ENCODE measurements at places on chromosomes 2 and 18. TPM values are rescaled to one million over a fixed set of nuclear protein-coding genes. Genes with fewer than 3 reads are reported as not detected.

DNA sequence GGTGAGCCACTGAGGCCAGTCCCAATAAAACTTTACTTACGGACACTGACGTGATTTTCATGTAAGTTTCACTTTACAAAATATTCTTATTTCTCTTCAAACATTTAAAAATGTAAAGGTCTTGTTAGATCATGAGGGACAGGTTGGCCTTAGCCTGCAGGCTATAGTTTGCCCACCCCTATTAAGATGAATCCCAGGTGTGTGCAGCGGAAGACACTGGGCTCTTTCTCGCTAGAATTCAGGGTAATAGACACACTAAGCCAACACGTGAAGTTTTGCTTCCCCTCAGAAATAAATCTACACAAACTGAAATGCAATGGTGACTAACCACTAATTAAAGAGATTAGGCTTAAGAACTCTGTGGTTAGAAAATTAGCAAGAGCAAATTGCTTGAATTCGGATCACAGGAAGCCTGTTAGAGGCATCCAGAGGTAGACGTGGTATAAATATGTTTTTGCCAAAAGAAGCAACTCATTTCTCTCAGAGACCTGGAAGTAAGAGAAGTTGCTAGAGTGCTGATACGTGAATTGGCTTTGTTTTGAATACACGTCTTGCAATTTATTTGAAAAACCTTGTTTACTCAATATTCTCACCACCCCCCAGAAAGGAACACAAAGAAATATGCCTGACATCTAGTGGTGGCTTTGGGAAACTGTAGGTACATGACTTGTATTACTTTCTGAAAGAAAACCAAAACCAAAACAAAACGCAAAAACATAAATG lies 151.6 kb downstream of the DTNB start:
- no peaks in the 10 kb centered on the region for H3K36me3 ChIP-seq
- no peak overlapping the region for H3K4me3 ChIP-seq
- no peaks in the 10 kb centered on the region for H3K27me3 ChIP-seq
- no peaks in the 10 kb centered on the region for H3K4me1 ChIP-seq

DNA sequence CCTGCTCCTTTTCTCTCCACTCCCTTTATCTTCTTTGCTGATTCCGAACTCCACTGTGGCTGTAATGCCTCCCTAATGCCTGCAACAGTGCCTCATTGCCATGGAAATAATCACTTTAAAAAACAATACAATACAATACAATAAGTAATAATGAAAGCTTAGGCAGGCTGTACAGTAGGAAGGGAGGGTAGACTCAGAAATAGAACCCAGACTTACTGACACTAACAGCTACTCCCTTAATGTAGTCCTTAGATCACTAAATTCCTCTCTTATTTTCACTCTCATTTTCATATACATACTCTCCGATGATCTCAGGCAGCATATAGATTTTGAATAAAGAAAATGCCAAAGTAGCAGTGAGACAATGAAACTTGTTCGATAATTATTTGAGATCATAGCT lies 70.2 kb downstream of the DLGAP1 start:
- DNase-seq = peak; percentile 21
- peaks cover 31% of the 10 kb centered on the region for H3K4me1 ChIP-seq
- H3K27me3 ChIP-seq = no peaks in the 10 kb centered on the region
- H3K27ac ChIP-seq = no peak overlapping the region
- no peak overlapping the region for H3K4me3 ChIP-seq

GRCh38 chr2:211367711-211368110 lies 811.3 kb downstream of the CPS1 start:
- H3K27ac ChIP-seq = no peak overlapping the region
- DNase-seq = no peak
- no peaks in the 10 kb centered on the region for H3K4me1 ChIP-seq
- no peaks in the 10 kb centered on the region for H3K36me3 ChIP-seq
- no peaks in the 10 kb centered on the region for H3K27me3 ChIP-seq

DNA sequence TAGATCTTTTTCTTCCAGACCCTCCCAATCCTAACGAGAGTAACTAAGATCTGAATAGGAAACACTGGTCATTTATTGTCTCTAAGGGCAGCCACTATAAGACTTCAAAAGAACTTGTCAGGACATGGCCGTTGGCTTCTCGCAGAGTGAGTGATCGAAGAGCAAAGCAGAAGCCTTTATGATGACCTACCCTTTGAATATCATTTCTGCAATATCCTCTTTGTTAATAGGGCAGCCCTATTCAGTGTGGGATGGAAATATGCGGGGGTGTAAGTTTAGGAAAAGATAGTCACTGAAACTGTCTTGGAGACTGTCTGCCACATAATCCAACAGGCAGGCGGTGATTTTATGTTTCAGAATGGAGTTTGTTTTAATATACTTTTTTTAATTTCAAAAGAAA lies 70.9 kb downstream of the FBXO36 start:
- H3K36me3 ChIP-seq = no peaks in the 10 kb centered on the region
- no peaks in the 10 kb centered on the region for H3K27me3 ChIP-seq
- no peak for DNase-seq
- H3K4me3 ChIP-seq = no peak overlapping the region

DNA sequence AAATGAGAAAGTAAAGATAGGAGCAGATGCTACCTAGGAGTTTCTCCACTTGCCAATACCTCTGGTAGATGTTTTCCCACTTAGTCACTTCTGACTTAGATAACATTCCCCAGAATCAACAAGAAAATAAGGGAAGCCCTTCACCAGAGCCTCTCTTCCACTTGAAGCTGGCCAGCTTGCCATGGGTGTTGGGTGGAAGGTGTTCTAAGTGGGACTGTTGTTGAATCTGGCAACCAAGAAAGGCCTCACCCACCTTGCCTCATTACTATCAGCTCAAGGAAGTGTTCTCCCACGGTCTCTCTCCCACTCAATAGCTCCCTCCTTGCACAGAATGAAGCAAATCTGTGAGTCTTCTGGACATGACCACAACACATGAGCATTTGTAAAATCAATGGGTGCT lies 100.4 kb upstream of the REG3A start:
- no peaks in the 10 kb centered on the region for H3K36me3 ChIP-seq
- no peaks in the 10 kb centered on the region for H3K27me3 ChIP-seq
- DNase-seq = no peak
- no peak overlapping the region for H3K27ac ChIP-seq
- no peak overlapping the region for H3K4me3 ChIP-seq
- H3K4me1 ChIP-seq = no peaks in the 10 kb centered on the region

DNA sequence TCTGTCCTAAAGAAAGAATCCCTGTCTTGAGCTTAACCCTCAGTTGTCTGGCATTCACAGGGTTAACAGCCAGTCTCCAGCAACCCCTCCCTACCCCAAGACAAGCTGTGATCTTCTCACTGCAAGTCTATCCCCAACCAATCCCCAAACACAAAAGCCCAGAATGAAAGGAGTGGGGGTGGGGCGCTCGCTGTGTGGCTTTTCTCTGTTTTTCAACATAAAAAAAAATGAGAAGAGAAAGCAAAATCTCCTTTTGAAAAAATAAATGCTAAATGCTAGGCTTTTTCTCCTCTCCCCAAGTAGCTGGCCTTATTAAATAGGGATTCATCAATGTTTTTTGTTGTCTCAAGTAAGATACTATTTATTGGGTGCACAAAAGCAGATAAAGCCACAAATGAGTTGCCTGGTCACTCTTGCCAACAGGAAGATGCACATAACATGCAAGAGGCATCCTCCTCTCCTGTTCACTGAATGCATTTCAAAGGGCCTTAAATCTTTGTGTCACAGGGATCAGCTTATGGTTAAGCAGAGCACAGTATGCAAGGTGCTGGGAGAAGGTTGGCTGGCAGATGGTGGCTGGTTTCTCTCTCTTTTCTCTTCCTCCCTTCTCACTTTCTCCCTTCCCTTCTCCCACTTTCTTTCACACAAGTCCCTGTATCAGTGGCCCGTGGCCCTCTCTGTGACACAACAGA lies 225.6 kb downstream of the CMPK2 start:
- H3K36me3 ChIP-seq = no peaks in the 10 kb centered on the region
- DNase-seq = peak; percentile 89
- no peaks in the 10 kb centered on the region for H3K27me3 ChIP-seq

DNA sequence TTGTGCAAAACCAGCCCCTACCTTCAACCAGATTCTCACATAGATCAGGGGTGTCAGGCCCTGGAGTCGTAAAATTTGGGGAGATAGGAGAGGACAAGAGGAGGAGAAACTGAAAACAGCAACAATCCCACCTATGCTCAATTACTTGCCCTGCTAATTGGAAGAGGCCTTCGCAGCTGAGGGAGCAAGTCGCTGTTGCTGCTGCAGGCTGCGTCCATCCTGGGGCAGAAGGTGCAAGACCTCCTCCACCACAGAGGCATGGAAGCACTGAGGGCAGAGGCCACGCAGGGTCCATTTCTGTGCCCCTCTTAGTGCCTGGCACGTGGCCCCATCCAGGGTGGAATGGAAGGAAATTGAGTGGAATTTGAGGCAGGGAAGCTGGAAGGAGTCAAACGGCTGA lies 36.5 kb downstream of the CNGA3 start:
- H3K36me3 ChIP-seq = no peaks in the 10 kb centered on the region
- no peak overlapping the region for H3K27ac ChIP-seq
- H3K4me1 ChIP-seq = peaks cover 11% of the 10 kb centered on the region
- H3K4me3 ChIP-seq = no peak overlapping the region

DNA sequence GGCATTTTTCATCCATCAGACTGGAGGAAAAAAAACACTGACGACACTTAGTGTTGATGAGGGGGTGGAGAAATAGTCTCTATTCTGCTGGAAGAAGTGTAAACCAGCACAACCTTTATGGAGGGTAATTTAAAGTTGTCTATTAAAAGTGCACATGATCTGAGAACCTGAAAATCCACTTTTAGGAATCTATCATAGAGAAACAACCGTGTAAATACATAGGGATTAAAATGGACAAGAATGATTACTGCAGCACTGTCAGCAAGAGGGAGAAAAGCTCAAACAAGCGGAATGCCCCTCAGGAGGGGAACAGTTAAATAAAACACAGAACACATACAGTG lies 79.6 kb upstream of the MGAT4A start:
- no peak overlapping the region for H3K4me3 ChIP-seq
- no peak overlapping the region for H3K27ac ChIP-seq
- H3K36me3 ChIP-seq = no peaks in the 10 kb centered on the region
- DNase-seq = no peak
- H3K27me3 ChIP-seq = peaks cover 4% of the 10 kb centered on the region

GRCh38 chr2:166675553-166675952 lies 181.5 kb upstream of the SCN7A start:
- no peaks in the 10 kb centered on the region for H3K36me3 ChIP-seq
- no peak for DNase-seq
- no peak overlapping the region for H3K4me3 ChIP-seq
- no peaks in the 10 kb centered on the region for H3K4me1 ChIP-seq

DNA sequence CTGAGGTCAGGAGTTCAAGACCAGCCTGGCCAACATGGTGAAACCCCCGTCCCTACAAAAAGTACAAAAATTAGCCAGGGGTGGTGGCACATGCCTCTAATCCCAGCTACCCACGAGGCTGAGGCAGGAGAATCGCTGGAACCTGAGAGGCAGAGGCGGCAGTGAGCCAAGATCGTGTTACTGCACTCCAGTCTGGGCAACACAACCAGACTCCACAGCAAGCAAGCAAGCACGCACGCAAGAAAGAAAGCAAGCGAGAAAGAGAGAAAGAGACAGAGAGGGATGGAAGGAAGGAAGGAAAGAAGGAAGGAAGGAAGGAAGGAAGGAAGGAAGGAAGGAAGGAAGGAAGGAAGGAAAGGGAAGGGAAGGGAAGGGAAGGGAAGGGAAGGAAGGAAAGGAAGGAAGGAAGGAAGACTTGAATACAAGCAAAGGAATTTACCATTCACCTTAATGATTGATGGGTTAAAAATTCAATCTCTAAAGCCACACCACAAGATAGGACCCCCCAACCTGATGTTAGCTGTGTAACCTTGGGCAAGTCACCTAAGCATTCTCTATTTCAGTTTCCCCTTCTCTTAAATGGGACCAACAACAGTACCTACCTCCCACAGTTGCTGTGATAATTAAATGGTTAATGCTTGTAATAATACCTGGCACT lies 181.7 kb downstream of the ATAD2B start:
- H3K4me3 ChIP-seq = no peak overlapping the region
- no peaks in the 10 kb centered on the region for H3K27me3 ChIP-seq
- DNase-seq = no peak
- no peaks in the 10 kb centered on the region for H3K36me3 ChIP-seq
- no peaks in the 10 kb centered on the region for H3K4me1 ChIP-seq

- H3K36me3 ChIP-seq = no peaks in the 10 kb centered on the region
- H3K27ac ChIP-seq = no peak overlapping the region
- H3K4me1 ChIP-seq = peaks cover 14% of the 10 kb centered on the region
- no peak for DNase-seq
- no peak overlapping the region for H3K4me3 ChIP-seq
Observed at GRCh38 chr2:211089127-211089526, 532.7 kb downstream of the CPS1 start.

GRCh38 chr2:238326801-238327365 lies 6.6 kb downstream of the TRAF3IP1 start:
- no peak overlapping the region for H3K27ac ChIP-seq
- H3K36me3 ChIP-seq = peaks cover 5% of the 10 kb centered on the region
- no peak overlapping the region for H3K4me3 ChIP-seq
- no peaks in the 10 kb centered on the region for H3K27me3 ChIP-seq

GRCh38 chr2:112154246-112155117 lies 16.3 kb downstream of the FBLN7 start:
- H3K36me3 ChIP-seq = no peaks in the 10 kb centered on the region
- peaks cover 16% of the 10 kb centered on the region for H3K4me1 ChIP-seq
- H3K27ac ChIP-seq = no peak overlapping the region
- no peaks in the 10 kb centered on the region for H3K27me3 ChIP-seq
- H3K4me3 ChIP-seq = no peak overlapping the region

DNA sequence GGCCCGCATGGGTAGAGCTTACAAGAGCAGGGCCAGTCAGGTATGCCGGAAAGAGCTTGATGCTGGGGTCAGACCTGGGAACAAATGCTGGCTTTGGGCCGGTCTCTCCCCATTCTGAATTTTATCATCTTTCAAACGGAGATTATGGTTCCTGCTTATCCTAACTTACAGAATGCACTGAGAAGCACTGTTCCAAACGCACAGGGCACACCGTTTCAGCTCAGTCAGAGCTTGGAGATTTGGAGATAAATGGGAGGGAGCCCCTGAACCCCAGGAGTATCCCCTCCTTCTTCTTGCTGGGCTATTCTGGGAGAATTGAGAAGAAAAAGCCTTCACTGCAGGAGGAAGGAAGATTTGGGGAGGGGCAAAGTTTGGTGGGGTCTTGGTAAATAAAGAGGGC lies 169.4 kb downstream of the DDX1 start:
- no peak overlapping the region for H3K27ac ChIP-seq
- no peak overlapping the region for H3K4me3 ChIP-seq
- no peaks in the 10 kb centered on the region for H3K36me3 ChIP-seq
- no peaks in the 10 kb centered on the region for H3K27me3 ChIP-seq
- no peak for DNase-seq
- peaks cover 4% of the 10 kb centered on the region for H3K4me1 ChIP-seq

The MTCL1 gene
- 36.9 TPM for total RNA-seq

The DLX2 gene
- 0.19 TPM for total RNA-seq

The COBLL1 gene
- total RNA-seq = 4.3 TPM

The HOXD8 gene
- not detected for total RNA-seq

The SPAST gene
- 43.6 TPM for total RNA-seq

The DNER gene
- total RNA-seq = 0.97 TPM

The APLF gene
- total RNA-seq = 16.9 TPM

The CHN1 gene
- total RNA-seq = 46.6 TPM

The FHL2 gene
- 17.8 TPM for total RNA-seq
